ENCODE measurements at places on chromosomes 2 and 18.

DNA sequence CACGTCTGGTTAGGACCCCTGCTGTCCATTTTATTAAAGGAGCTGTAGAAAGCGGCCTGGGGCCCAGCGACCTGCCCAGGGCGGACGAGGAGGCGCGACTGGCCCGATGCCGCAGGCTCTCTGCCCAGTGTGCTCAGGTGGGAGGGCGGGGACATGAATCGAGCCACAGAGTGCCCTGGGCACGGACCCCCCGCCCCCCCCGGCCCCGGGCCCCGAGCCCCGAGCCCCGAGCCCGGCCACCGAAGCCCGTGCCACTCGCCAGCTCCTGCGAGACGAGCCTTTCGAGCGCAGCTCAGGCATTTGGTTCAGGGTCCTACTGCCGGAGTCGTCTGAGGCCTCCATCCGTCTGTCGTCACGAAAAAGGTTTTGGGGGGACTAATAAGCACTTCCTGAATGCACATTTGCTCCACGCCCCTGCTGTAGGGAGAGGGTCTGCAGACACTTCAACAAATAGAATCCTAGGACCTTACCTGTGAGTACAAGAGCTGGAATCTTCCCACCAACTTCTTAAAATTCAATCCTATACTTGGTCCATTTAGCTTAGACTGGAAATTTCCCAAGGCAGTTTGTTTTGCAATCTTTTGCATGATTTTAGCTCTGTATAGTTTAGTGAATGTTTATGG lies 602 bp upstream of the ADAM17 start:
- DNase-seq: no peak

DNA sequence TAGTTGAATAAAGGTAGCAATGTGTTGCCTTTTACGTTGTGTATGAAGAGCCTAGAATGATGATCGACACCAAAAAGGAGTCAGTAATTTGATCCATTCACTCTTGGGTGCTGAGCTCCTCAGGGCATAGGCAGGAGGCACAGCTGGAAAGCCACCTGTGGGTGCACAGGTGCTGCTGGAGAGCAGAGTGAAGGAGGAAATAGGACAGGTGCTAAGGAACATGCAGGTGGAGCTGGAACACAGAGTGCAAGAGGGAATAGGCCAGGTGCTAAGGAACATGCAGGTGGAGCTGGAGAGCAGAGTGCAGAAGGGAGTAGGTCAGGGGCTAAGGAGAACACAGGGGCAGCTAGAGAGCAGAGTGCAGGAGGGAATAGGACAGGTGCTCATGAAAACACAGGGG lies 86.1 kb downstream of the SH3YL1 start:
- no peak for DNase-seq

- no peak for DNase-seq
Measured at GRCh38 chr2:85453571-85453970, 35.1 kb downstream of the SH2D6 start.

DNA sequence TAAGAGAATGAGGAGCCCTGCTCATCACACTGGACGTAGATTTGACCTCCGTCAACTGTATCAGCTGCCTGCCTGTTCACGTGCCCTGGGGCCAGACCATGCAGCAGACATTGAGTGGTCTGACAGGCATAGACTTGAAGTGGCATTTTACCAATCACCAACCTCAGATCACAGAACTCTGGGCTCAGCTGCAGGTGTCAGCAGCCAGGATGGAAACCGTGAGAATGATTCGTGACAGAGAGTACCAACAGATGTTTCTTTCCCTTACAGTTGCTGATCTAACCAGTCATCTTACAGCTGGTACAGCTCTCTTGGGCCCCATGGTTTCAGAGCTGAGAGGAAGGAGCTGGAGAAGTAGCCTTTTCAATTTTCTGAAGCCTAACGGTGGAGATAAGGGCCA lies 148.9 kb downstream of the EN1 start:
- DNase-seq: no peak

GRCh38 chr18:13463526-13464210 lies 245.1 kb downstream of the LDLRAD4 start:
- no peak for DNase-seq
